Large intestine (tissue), 12 donors: ENCODE measurements at places on chromosomes 7 and 10. TPM values are rescaled to one million over a fixed set of nuclear protein-coding genes. Genes with fewer than 3 reads are reported as not detected.

IQUB gene
- 0.58 TPM for polyA plus RNA-seq

ANKRD61 gene
- 2.4 TPM for polyA plus RNA-seq

SLC16A9 gene
- 2.6 TPM for polyA plus RNA-seq

DNA sequence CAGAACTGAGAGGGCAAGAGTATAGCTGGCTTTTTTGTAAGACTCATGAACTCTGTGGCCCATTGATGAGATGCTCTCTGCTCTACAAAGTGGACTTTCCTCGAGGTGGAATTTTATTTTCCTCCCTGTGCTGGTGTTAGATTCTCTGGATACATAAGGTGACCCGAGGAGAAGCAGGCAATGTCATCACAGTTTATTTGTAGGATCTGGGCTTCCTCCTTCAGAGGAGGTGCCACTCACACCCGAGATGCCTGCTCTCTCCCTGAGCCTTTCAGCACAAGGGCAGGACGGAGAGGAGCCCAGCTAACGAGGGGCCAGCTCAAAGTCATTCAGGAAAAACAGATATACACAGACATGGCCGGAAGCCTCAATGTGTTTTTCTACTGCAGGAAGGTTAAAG, 103.0 kb downstream of the KIAA1217 start:
- DNase-seq = no peak

GRCh38 chr10:59708816-59709394, 745 bp downstream of the SLC16A9 start:
- DNase-seq = no peak

DNA sequence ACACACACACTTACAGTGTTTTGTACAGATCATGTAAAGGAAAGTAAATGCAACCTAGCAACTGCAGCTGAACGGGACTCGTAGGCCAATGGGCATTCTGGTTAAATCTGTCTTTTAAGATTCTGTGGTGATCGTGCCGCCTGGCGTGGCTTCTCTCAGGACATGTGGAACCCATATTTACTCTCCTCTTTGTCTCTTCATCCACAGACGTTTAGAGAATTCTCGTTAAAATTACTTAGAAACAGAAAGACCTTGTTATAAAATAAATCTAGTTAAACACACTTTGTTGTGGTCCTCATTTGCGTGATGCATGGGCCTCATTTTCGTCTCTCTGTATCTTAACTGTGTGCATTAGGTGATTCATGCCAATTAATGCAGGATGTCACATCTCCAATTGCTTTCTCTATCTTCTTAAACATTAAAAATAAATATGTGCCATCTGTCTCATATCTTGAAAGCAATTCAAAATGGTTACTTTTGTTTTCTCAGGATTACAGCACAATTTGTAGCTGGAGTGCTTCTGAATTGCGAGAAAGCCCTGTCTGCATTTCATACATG, 11.5 kb downstream of the KLF6 start:
- no peak for DNase-seq

DNA sequence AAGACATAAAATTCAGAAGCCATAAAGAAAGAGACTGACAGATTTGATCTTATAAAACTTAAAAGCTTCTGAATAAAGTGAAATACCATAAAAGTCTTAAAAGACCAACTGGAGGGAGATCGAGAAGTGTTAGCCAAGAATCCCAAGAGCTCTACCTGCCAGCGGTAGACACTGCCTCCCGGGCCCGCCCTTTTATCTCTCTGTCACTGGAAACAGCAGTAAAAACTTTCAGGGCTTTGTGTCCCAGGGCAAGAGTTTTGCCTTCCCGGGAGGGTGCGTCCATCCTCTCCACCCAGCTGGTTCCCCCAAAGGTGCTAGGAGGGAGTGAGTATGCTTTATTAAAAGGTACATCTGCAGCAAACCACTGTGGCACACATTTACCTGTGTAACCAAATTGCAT, 5.8 kb downstream of the PLA2G12B start:
- DNase-seq = peak; percentile 10

GRCh38 chr10:126584836-126585235, 85.7 kb downstream of the C10orf90 start:
- DNase-seq = no peak

DNA sequence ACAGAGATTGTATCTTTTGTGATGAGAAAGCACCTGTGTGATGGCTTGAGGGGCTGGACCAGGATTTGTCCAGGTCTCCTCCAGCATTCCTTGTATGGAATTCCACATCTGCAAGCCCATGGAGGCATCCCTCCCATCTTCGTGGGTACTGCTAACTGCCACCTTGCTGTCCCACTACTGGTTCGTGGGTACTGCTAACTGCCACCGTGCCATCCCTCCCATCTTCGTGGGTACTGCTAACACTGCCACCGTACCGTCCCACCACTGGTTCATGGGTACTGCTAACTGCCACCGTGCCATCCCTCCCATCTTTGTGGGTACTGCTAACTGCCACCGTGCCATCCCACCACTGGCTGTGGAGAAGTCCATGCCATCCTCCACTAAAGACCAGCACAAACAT, 111.7 kb downstream of the LARP4B start:
- DNase-seq = no peak

- no peak for DNase-seq
Measured at GRCh38 chr7:2824678-2825461, 19.2 kb downstream of the GNA12 start.
